ENCODE measurements at places on chromosomes 1 and 21. TPM values are rescaled to one million over a fixed set of nuclear protein-coding genes. Genes with fewer than 3 reads are reported as not detected.

TNFAIP8L2 gene
- total RNA-seq = not detected

GRCh38 chr1:36855699-36856494 is 178.4 kb downstream of the GRIK3 start:
- no peak for DNase-seq

GRCh38 chr1:115467196-115467595 is 129.1 kb upstream of the NGF start:
- no peak for DNase-seq

GRCh38 chr21:26061437-26061836 is 109.1 kb downstream of the APP start:
- no peak for DNase-seq

PTTG1IP gene
- total RNA-seq = 330 TPM

DNA sequence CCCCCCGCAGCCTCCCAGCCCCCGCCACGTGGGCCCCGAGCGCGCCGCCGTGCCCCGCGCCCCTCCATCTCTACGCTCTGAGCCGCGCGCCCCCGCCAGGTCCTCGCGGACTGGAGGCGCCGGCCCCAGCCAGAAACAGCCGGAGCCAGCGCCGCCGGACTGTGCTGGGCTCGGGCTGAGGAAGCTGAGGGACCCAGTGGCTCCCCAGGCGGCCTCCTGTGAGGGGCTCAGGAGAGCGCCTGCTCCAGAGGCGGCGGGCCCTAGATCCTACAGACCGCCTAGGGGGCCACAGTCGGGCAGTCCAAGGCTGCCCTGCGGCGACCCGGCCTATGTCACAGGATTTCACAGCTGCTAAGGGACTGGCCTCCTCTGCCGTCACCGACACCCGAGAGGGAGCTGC is 82.1 kb downstream of the NENF start:
- DNase-seq = no peak

DNA sequence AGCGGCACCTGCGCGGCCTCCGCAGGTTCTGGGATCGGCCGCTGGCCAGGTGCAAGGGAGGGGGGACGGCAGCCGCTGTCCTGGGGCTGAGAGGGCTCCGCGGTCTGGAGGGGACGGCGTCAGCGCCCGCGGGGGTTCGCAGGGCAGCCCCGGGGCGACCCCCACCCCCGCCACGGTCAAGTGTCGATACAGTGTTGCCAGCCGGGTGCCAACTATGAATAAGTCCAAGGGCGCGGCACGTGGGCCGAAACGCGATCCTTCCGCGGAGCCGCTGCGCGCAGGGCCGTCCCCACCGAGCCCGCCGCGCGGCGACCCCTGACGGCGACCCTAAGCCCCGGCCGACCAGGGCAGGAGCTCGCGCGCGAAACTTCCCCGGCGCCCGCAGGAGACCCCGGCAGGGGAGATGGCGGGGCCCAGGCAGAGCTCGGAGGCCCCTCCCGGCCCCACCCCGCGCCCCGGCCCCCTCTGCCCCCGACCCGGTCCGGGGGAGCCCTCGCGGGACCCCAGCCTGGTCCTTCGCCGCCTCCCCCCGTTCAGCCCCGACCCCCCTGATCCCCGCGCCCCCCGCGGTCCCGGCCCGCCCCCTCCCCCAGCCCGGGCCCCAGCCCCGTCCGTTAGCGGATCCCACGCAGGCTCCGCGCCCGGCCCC is 586 bp upstream of the AGPAT3 start:
- peak; percentile 74 for DNase-seq

GRCh38 chr1:36248250-36248894 is 24.1 kb downstream of the THRAP3 start:
- peak; percentile 76 for DNase-seq

DNA sequence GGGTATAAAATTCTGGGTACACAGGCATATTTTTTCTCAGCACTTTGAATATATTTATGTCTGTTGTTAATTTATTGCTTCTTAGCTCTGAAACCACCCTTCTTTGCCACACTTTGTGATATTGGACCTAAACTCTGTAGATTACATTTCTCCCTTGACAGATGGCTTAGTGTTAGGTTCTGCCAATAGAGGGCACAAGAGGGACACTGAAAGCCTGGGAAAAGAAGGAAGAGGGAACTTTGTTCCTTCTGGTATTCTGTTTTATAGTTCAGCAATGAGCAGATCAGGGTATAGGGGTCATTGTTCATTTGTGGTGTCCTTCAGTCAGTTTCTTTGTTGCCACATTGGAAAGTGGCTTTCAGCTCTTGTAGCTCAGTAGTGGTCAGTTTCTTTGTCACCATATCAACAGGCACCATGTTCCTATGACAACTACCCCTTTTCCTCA is 423.5 kb upstream of the PROX1 start:
- peak; percentile 68 for DNase-seq

KLHDC7A gene
- not detected for total RNA-seq

TNNI3K gene
- not detected for total RNA-seq

ARV1 gene
- total RNA-seq = 29.4 TPM

DNA sequence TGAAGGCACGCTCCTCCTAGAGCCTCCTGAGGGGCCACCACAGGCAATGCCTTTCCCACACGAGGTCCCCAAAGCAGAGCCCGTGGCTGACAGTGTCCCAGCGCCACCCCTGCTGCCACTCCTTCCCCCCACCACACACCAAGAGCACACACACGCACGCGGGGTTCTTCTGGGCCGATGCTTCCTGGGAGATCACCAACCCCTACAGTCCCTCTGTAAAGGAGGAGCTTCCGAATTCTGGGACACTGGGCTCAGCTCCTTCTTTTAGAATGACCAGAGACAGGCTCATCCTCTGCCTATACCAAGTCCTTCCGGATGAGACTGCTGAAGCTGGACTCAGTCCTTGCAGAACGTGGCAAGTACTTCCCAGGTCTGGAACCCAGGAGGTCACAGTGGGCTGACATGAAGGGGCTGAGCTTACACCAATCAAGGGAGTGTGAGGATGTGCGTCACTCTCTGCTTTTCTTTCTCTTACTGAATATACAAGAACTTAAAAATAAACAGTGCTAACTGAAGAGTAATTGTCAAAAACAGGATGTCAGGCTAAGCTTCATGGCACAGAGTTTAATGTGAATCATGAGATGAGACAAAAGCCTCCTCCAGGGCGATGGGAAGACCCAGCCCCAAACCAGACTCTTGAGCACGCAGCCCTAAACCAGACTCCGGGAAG is 12.7 kb downstream of the SSU72 start:
- no peak for DNase-seq
